ENCODE measurements at places on chromosomes 7 and 10.

DNA sequence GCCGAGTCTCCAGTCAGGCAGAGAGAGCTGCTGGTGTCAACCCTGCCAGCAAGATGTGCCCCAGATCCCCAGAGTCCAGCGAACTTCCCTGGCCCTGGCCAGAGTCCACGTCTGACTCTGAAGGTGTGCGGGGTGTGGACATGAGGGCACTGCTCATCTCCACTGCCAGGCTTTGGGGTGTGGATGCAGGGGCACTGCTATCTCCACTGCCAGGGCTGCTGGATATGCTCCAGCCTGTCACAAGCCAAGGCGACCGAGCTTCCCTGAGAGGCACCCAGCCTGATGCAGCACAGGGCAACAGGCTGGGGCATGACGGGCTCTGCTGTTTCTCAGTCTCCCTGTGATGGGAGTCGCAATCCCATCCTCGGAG is 596.8 kb downstream of the PTPRN2 start:
- no peak for DNase-seq

DNA sequence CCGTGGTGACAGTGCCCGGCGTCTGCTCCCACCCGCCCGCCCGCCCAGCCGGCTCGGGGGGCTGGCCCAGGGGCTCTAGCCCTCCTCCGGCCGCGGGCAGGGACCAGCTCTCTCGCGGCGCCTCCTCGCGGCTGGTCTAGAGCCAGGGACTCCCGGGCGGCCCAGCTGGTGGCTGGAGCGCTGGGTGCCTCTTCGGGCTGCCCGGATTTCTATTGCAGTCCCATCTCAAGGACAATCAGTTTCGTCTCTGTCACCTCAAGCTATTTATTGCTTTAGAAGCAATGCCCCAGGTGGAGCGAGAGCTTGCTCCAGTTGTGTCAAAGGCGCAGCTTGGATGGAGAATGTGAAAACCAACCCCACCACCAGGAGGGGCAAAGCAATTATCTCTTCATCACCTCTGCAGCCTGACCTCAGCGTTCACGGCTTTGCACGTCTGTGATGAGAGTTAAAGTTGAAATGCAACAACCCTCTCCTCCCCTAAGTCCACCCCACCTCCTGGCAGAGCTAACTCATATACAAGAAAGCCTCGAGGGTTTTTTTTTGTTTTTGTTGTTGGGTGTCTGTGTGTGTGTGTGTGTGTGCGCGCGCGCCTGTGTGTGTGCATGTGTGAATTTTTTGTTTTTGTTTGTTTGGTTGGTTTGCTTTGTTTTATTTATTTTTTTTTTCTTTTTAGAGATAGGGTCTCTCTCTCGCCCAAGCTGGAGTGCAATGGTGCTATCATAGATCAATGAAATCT is at the start of gene ITGA8:
Gene ITGA8 (minus strand): TSS at position 24 of the 736 bp plus-strand sequence. CDS start 151 bp downstream, outside the sequence.
- DNase-seq, result no peak

- peak; percentile 45 for DNase-seq
These were observed 52.5 kb downstream of the PRF1 start for GRCh38 chr10:70549962-70550458.

DNA sequence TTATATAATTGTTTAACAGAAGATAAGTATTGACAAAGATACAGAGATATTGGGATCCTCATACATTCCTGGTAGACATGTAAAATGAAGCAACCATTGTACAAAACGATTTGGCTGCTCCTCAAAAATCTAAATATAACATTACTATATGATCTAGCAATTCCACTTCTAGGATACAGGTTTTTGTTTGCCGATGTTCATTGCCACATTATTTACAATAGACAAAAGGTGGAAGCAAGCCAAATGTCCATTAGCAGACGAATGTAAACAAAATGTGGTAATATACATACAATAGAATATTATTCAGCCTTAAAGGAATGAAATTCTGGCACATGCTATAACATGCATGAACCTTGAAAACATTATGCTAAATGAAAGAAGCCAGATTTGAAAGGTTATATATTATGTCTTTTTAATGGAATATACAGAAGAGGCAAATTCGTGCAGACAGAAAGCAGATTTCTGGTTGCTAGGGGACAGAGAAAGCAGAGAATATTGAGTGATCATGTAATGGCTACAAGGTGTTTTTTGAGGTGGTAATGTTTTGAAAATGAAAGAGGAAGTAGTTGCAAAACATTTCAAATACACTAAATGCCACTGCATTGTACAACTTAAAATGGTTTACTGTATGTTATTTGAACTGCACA is 44.9 kb downstream of the POLR1F start:
- no peak for DNase-seq

- DNase-seq, result no peak
These were observed 212.4 kb upstream of the NPSR1 start for GRCh38 chr7:34445653-34446052.

GRCh38 chr10:59388671-59388976 is 26.3 kb upstream of the FAM13C start:
- no peak for DNase-seq

DNA sequence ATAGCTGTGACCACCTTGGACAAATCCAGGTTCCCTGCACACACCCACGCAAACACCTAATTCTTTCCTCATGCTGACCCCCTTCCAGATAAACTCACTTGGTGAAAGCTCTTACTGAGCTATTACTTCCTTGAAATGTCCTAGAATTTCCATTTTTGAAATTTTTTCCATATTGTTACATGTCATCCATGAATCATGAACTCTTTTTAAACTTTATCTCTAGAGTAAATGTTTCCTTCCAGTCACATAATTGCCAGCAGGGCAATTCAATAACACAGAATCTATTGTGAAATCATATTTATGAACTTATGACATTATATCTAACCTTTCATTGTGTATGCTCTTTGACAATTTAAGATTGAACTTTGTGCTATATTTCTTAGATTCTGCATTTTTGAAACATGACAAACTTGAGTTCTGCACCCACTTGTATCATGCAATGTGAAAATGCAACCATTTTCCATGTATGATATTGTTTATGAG is 26.8 kb upstream of the FGL2 start:
- no peak for DNase-seq

GRCh38 chr10:10850214-10850613 is 167.5 kb upstream of the CELF2 start:
- DNase-seq, result no peak

- DNase-seq, result no peak
These were observed 65.2 kb downstream of the WDR37 start for GRCh38 chr10:1121271-1121970.

DNA sequence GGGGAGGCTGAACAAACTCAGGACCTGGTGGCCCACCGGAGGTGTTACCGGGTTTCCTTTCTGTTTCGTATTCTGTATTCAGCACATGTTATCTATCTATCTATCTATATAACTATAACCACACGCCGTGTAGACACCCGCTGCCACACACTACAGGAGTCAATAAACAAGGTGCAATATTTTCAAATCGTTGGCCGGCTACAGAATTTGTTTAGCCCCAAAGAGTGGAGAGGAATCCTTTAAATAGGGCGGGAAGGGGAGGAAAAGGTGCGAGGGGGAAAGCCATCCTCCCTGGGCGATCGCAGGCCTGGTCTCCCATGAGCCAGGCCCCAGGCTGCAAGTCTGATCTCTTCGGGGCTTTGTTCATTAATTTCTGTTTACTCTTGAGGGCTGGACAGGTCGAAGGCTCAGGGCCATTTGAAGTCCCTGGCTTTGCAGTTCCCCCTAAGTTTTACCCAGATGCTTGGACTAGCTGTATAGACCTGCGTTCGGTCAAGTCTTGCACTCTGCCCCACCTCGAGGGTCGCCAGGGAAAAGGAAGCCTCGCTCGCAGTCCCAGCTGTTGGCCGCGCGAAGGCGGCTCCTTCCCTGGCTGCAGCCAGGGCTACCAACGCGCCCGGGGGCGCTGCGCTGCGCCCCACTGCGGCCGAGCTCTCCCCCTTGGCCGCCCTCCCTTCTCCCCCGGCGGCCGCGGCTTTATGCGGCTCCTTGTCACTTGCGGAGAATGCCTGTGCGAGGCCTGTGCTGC is 3.8 kb downstream of the NKX2-3 start:
- no peak for DNase-seq

- no peak for DNase-seq
These were observed 357.5 kb downstream of the ZWINT start for GRCh38 chr10:56003555-56003954.

- no peak for DNase-seq
These were observed 177.3 kb upstream of the PHYHIPL start for GRCh38 chr10:58998924-58999713.

- no peak for DNase-seq
These were observed 100.6 kb upstream of the GLCCI1 start for GRCh38 chr7:7867846-7868571.

DNA sequence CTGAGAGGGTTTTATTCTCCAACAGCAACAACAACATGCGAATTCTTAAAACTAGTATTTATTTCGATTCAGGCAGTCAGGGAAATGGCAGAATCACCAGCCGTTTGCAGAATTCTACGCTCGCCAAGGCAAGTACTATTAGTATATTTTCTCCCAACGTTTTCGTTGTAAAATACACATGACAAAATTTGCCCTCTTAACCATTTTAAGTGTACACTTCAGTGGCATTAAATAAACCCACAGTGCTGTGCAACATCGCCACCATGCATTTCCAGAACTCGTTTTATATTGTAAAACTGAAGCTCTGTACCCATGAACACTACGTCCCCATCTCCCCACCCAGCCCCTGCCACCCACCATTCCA is 10.8 kb downstream of the EN2 start:
- DNase-seq, result no peak

DNA sequence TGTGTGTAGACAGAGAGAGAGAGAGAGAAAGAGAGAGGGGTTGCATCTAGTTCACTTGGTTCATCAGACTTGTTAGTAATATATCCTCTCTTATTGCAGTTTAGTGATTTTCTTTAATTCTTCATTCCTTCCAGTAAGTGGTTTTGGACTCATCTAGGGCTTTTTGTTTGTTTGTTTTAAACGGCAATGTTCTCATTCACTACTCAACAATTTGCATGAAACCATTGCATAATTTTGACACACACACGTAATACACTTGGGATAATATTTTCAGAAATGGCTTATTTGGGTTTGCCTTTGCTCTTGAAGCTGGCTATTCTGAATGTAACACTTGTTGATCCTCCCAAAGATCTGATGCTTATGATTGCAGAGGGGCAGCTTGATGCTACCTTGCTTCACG is 16.4 kb upstream of the ZNF32 start:
- DNase-seq, result no peak

- no peak for DNase-seq
These were observed 17.7 kb downstream of the WDR91 start for GRCh38 chr7:135193615-135194081.

DNA sequence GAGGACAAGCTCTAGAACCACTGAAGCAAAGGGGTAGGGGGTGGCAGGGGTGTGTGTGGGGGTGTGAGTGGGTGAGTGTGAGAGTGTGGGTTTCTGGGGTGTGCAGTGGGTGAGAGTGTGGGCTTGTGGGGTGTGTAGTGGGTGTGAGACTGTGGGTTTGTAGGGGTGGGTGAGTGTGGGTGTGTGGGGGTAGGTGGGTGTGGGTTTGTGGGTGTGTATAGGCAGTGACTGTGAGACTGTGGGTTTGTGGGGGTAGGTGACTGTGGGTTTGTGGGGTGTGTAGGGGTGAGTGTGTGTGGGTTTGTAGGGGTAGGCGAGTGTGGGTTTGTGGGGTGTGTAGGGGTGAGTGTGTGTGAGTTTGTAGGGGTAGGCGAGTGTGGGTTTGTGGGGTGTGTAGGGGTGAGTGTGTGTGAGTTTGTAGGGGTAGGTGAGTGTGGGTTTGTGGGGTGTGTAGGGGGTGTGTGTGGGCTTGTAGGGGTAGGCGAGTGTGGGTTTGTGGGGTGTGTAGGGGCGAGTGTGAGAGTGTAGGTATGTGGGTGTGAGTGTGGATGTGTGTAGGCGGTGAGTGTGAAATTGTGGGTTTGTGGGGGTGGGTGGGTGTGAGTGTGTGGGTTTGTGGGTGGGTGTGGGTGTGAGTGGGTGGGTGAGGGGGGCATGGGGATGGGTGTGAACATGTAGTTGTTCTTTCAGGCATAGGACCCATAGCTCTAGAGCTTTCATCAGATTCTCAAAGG is 8.8 kb downstream of the NOS3 start:
- DNase-seq, result no peak

- DNase-seq, result no peak
These were observed 36.5 kb downstream of the RPA3 start for GRCh38 chr7:7681936-7682329.

- no peak for DNase-seq
These were observed 200.4 kb upstream of the NFE2L3 start for GRCh38 chr7:25951414-25952260.

- DNase-seq, result no peak
These were observed 13.9 kb downstream of the POLL start for GRCh38 chr10:101573885-101574753.

- DNase-seq, result no peak
These were observed 322.7 kb upstream of the PFKP start for GRCh38 chr10:2744547-2745200.

- DNase-seq, result no peak
These were observed 51.9 kb upstream of the FAM180A start for GRCh38 chr7:135800560-135800959.

- DNase-seq, result no peak
These were observed 57.3 kb upstream of the FGFR2 start for GRCh38 chr10:121655254-121656144.

DNA sequence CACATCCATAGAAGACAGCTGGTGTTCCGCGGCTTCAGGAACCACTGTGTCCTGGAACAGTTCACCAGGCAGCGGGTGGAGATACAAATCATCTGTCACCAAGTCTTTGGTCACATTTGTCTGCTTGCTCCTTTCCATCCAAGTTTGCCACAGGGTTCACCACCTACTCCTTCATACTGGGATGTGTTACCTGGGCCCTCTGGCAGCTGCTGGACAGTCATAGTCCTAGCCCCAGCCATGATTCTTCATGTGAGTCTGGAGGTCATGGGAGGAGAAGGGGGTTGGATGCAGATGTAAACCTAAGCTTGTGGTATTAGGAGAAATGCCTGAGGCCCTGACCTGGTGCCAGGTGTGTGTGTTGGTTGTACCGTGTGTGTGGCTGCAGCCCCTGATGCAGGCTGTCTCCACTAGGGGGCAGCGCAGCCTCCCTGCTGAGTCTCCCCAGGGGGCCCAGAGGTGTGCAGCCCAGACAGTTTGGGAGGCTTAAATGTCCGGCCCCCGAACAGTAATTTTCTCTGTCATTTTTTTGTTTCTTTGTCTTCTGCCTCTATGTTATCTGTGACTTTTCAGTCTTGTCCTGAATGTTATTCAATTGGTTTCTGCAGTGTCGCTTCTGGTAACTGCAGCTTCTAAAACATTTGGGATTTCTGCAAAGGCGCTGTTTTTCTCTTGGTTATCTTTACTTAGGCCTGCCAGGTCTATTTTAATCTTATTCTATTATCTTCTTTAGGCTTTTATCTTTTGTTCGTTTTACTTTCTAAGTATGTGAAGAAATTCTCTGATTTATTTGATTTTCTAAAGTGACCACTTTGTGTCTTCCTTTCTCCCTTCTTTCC is 14.8 kb downstream of the NPS start:
- no peak for DNase-seq

GRCh38 chr7:106614751-106615150 is 46.2 kb downstream of the CCDC71L start:
- DNase-seq, result no peak

GRCh38 chr10:124152139-124153022 is 59.0 kb upstream of the CHST15 start:
- DNase-seq, result no peak
